ENCODE measurements at places on chromosomes 3 and 15.

DNA sequence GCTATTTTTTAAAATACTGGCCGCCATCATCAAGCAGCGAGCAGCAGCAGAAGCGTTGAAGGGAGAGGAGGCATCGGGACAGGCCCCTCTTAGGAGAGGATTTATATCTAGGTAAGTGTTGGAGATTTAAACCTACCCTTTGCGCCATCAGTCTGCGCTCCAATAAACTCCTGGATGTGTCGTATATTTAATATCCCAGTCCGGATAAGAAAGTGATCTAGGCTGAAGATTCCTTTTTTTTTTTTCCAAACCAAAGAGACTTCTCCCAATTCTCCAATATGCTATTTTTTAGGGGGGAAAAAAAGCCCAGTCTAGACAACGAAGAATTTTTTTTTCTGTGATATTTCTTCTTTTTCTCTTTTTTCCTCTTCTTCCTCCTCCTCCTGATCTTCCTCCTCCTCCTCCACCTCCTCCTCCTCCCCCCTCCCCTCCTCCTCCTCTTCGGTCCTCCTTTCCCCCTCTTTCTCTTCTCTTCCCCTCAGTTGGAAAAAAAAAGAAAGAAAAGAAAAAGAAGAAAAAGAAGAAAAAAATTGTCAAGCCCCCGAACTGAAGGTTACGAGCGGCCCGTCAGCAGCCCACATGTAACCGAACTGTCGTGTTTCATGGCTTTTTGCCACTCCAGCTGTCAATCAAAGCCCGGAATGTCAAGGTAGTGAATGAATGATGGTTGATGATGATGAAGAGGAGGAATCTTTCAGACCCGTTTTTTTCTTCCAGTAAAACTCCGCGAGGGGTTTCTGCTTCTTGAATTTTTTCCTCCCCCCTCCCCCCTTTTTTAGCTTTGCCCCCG is 835 bp downstream of the MEIS2 start:
- no peak for DNase-seq

GRCh38 chr3:123064914-123065313 is 1.9 kb upstream of the PDIA5 start:
- no peak for DNase-seq

DNA sequence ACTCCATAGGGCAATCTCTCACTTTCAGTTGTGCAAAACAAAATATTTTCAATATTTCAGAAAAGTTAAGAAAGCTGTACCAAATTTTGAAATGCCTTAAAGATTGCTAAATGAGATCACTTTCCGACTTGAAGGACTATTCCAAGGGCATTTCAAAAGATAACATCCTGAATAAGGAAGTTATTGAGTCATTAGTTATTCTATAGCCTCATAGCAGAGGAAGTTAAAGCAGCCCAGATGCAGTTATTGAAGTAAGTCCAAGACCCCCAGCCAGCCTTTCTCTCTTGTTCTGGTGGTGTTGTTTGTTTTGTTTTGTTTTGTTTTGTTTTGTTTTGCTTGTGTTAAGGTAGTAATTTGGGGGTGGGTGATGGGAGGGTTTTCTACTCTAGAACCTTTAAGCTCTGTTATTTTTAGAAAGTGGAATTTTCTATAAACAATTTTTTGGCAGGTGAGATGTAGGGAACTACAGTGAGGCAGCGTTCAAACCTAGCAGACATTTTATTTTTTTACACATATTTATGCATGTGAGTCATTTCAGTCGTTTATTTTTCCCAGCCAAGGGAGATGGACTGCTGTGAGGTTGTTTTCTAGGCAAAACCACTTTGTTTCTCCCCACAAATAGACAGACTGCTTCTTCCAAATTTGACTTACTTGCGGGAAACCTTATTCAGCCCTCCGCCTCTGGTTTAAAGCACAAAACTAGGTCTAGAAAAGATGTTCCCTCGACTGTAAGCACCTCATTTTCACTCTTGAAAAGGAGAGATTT is 216.3 kb upstream of the ARPP21 start:
- DNase-seq = no peak

GRCh38 chr3:52043750-52044149 is 12.6 kb downstream of the DUSP7 start:
- no peak for DNase-seq

- no peak for DNase-seq
Observed at GRCh38 chr3:25284249-25284648, 143.8 kb upstream of the RARB start.

DNA sequence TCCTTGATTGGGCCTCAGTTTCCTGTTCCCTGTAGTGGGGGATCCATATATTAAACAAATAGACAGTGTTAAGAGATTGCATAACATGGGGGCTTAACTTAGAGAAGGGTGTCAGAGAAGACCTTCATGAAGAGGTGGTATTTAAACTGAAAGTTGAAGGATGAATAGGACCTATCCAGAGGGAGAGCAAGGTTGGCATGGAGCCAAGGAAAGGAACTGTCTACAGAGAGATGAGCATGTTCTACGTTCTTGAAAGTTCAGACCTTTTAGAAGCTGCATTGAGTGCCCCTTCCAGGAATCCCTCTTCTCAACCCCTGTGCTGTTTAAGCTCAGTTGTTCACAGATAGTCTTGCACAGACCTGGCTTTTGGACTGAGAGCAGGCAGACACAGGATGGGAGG is 2.4 kb downstream of the HTD2 start:
- DNase-seq = no peak

DNA sequence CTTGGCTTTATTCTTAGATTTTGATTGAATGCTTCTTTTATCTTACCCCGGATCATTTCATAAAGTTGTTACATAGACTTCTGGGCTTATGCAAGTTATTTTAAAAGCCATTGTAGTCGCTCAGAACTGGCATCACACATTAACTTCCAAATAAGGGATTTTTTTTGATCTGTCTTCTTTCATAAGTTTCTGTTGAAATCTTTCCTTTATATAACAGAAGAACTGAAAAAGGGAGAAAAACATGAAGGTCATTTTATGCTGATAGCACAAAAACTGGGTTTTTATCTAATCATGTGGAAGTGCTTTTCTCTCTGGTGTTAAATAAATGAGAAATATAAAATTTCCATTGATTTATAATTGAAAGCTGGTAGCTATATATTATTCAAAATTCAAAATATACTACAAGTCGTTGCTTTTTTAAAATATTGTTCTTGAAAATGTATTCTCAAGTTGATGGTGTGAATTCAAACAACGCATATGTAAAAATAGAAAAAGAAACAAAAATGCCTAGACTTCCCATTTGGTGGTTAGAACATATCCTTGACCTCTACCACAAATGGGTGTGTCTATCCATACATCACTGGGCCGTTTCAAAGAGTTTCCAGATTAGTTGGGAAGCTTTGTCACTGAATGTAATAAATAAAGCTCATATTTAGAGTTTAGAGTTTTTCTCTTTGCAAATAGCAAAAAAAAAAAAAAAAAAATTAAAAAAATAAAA is 258.3 kb upstream of the ZPLD1 start:
- DNase-seq = no peak

GRCh38 chr15:40894681-40895448 is 615 bp downstream of the VPS18 start:
- peak; percentile 63 for DNase-seq
